NCI-H526 treated with DMSO at 0.1 percent for 48 hours (cell line): ENCODE measurements at places on chromosomes 3 and 15.
A peak's percentile ranks its signal among the peaks of the same experiment; 100 is the strongest.

DNA sequence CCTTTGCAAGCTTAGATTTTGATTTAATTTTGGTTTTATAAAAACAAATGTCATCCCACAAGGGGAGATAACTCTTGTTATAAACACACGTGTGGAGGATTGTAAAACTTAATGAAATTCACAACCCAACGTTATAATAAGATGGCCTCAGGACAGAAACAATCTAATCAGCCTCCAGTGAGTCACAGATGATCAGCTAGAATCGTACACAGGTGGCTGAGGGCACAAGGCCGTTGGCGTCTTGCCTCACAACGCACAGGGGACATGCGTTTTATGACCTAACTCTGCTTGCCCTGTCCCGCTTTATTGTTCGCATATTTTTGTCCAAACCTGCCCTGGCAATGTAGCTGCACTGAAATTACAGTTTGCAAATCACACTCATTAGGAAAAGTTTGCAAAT is 121.9 kb upstream of the PDZRN3 start:
- peak; percentile 89 for DNase-seq

- DNase-seq = no peak
These were observed 17.6 kb upstream of the FRMD4B start for GRCh38 chr3:69403454-69403853.

DNA sequence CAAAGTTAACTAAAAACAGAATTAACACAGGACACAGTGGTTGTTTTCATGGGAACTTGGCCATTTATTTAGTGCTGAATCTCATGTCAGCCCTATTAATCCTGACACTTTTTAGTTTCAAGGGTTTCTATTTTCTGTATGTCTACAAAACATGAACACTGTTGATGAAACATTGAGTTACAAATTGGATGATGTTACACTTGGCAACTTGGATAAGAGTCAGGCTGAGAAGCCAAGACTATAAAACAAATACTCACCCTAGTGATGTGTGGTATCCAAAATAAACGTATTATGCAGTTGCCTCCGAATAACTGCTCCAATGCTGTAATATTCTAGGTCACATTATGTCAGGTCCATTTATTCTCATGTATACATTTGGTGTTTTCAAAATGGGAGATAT is 349.6 kb downstream of the ZIC1 start:
- no peak for DNase-seq

DNA sequence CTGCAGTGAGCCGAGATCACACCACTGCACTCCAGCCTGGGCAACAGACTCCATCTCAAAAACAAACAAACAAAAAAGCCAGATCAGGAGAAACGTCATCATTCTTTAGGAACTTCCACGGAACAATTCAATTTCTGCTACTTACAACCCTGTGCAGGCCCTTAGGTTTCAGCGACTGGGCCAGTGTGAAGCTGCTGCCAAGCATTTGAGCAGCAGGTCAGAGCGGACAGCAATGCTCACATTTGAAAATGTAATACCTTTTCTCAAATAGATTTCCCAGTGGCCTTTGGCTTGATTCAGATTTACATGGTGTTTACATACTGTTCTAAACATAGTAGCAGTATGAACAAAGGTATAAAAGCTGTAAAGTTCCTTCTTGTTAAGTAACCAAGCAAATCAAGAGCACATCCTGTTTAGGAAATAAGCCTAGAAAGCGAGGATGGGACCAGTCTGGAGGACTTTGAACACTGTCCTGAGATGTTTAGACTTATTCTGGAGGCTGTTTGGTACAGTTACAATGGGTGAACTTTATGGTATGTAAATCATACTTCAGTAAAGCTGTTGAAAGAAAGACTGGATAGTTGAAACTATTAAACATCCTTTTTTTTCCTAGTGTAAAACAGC is 141.2 kb downstream of the HCN4 start:
- DNase-seq = peak; percentile 72

GRCh38 chr15:45123397-45123796 is 6.3 kb downstream of the DUOXA1 start:
- DNase-seq = no peak

- no peak for DNase-seq
These were observed 98.6 kb downstream of the MECOM start for GRCh38 chr3:169564883-169565282.

DNA sequence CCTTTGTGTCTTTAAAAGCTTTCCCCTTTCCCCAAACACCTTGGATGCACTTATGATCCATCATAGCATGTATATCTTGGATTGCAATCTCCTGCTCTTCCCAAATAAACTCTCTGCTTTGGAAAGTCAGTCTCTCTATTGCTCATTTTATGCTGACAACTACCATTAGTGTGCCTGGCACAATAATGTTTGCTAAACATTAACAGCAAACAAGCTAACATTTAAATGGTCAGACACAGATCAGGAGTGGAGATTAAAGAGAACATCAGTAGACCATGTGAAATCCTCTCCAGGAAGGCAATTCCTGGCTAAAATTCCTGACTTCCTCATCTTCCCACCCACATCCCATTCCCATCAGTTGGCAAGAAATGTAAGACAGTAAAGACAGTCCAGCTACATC is 44.3 kb upstream of the EIF1B start:
- peak; percentile 78 for DNase-seq

DNA sequence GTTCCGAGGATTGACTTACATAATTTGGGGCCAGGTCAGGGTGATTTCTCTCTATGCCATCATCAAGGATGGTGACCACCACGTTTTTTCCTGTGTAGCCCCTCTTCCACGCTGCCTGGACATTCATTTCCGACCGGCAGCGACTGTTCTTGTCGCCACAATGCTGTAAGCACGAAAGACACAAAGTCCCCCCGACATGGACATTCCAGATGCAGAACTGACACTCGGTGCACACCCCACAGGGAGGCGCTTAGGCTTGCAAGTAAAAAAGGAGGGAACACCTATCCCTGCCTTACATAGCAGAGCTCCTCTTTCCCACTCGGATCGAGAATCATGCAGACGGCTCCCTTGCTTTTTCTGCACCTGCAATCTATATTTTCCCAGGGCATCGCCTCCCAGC is 58.2 kb downstream of the PCSK6 start:
- no peak for DNase-seq

DNA sequence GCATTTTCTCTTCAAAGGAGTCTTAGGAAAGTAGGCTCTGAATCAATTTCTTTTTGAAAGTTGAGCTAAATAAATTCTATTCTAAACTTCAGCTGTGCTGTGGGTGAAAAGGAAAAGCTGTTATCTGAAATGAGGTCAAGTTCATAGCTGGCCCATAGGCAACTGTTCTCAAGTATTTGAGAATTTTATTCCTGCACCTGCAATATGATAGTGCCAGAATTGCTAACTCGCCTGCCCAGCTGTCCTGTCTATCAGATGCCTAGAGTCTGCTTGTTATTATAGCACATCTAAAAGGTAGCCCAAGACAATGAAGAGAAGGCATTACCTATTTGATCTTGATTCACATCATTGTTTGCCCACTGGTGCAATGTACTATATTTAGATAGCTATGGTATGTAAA is 798.7 kb downstream of the DIPK2A start:
- peak; percentile 30 for DNase-seq

DNA sequence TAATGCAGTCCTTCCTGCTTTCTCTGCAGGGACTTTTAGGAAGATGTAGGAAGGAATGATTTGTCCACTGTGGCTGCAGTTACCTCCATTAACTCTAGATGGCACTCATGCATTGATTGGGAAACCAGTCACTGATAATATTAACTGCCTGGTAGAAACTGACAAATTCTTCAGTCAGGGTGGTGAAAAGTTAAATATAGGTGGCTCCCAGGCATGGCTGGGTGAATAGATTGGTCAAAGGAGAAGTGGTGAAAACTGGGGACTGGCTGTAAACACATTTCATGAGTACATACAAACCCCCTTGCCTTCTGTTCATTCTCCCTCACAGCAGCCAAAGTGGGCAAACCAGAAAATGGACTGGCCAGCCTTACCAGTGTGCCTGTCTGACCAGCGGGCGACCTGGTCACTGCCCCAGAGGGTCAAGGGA is 333.4 kb downstream of the THSD4 start:
- DNase-seq = peak; percentile 70

DNA sequence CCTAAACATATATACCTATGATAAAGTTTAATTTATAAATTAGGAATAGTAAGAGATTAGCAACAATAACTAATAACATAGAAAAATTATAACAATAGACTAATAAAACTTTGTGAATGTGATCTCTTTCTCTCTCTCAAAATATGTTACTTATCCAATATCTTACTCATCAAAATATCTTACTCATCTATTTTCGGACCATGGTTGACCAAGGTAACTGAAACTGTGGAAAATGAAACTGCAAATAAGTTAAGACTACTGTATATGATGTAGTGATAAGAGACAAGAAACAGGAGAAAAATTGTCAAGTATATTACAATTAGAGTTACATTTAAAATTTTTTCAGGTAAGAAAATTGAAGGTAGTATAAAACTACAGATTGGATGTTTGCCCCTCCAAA is 19.2 kb downstream of the MAP3K13 start:
- no peak for DNase-seq

- no peak for DNase-seq
These were observed 41.4 kb downstream of the SORD start for GRCh38 chr15:45064386-45064785.

GRCh38 chr3:11567516-11568467 is 75.9 kb downstream of the VGLL4 start:
- DNase-seq = no peak

- no peak for DNase-seq
These were observed 3.3 kb downstream of the JAGN1 start for GRCh38 chr3:9893739-9894138.

- DNase-seq = no peak
These were observed 74.8 kb upstream of the NAALADL2 start for GRCh38 chr3:174784206-174784934.

GRCh38 chr3:184592371-184593219 is 31.0 kb downstream of the EPHB3 start:
- DNase-seq = peak; percentile 45

GRCh38 chr3:112687211-112687610 is 46.3 kb upstream of the CCDC80 start:
- DNase-seq = no peak

- no peak for DNase-seq
These were observed 40.0 kb downstream of the TRH start for GRCh38 chr3:130014526-130014925.

GRCh38 chr3:59106085-59106648 is 56.3 kb upstream of the CFAP20DC start:
- no peak for DNase-seq

GRCh38 chr3:159796744-159797143 is 191.9 kb upstream of the IL12A start:
- DNase-seq = no peak

- DNase-seq = no peak
These were observed 92.5 kb downstream of the ADAMTS17 start for GRCh38 chr15:100249096-100249815.

GRCh38 chr3:8571256-8571655 is 69.6 kb downstream of the LMCD1 start:
- no peak for DNase-seq

GRCh38 chr3:94173673-94174434 is 111.0 kb downstream of the NSUN3 start:
- peak; percentile 45 for DNase-seq

GRCh38 chr3:11095932-11096265 is 58.4 kb upstream of the HRH1 start:
- DNase-seq = no peak

DNA sequence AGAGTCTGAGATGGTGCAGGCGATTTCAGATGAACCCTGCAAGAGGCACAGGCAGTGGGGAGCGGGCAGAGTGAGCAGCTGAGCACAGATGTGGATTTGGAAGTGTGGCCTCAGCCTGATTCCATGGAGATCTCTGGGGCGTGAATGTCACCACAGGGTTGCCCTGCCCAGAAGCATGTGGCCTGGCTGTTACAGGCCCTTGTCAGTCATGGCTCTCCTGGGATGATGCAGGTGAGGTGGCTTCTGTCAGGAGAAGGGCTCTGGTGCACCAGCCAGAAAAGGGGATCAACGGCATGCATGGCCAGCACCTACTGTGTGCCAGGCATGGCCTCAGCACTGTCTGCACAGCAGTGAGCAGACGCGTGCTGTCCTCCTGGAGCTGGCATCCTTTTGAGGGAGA is 11.9 kb downstream of the HDAC11 start:
- no peak for DNase-seq

- DNase-seq = no peak
These were observed 491.7 kb downstream of the ZIC1 start for GRCh38 chr3:147900851-147901250.

- no peak for DNase-seq
These were observed 14.4 kb downstream of the EFCC1 start for GRCh38 chr3:129015388-129016105.

- peak; percentile 6 for DNase-seq
These were observed 35.0 kb upstream of the ABHD17C start for GRCh38 chr15:80660119-80660518.

DNA sequence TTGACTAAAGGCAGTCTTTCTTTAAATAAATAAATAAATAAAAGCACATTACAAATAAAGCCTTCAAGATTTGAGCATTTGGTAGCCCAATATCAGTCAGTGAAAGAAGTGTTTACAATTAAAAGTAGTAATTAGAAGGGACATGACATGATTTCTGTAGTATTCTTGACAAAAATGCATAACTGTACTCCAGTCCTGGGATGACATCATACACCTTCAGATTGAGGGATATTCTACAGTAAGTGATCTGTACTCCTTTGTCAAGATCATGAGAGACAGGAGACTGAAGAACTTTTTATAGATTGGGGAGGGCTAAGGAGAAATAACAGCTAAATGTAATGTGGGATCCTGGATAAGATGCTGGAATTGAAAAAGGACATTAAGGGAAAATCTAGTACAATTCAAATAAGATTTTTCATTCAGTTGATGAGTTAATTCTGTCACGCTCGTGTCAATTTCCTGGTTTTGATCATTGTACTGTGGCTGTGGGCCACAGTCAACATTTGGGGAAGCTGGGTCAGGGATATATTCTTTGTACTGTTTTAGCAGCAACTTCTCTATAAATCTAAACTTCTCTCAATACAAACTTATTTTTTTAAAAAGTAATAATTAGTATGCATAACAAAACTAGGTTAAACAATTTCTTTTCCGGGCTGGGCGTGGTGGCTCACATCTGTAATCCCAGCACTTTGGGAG is 314.8 kb downstream of the PTPRG start:
- no peak for DNase-seq
